Mesangial cell (primary cell): ENCODE measurements at places on chromosomes 2 and 18. TPM values are rescaled to one million over a fixed set of nuclear protein-coding genes. Genes with fewer than 3 reads are reported as not detected.

Gene ZNF521
- 3.2 and 4.9 TPM in 2 replicates for total RNA-seq

Gene EGR4
- total RNA-seq: not detected in 2 replicates

Gene LCLAT1
- 22.9 and 27.4 TPM in 2 replicates for total RNA-seq

Gene KCMF1
- total RNA-seq: 33.1 and 41.9 TPM in 2 replicates

Gene KLHL29
- 4.9 and 11.4 TPM in 2 replicates for total RNA-seq

Gene DCTN1
- 84.4 and 103 TPM in 2 replicates for total RNA-seq

Gene CIB4
- total RNA-seq: not detected in 2 replicates
